Lower leg skin (tissue), 4 donors: ENCODE measurements at places on chromosomes 3 and 15. TPM values are rescaled to one million over a fixed set of nuclear protein-coding genes. Genes with fewer than 3 reads are reported as not detected.

Gene OSTN
- not detected for total RNA-seq

DNA sequence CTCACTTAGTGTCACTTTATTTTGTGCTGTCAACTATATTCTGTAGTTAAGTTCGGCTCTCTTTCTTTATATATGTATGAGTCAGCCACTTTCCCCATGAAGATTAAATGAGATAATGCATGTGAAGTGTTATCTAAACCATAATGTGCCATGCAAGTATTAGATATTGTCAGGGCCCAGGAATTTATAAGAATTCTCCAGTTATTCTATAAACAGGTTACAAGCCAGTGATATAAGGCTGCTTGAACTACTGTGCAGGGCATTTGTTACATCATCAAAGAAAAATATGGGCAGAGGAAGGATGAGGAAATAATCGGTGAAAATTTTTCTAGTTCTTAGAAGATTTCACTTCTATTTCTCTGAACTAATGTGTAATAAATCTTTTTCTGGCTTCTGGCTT, 1049.0 kb upstream of the NR2F2 start:
- DNase-seq = no peak

DNA sequence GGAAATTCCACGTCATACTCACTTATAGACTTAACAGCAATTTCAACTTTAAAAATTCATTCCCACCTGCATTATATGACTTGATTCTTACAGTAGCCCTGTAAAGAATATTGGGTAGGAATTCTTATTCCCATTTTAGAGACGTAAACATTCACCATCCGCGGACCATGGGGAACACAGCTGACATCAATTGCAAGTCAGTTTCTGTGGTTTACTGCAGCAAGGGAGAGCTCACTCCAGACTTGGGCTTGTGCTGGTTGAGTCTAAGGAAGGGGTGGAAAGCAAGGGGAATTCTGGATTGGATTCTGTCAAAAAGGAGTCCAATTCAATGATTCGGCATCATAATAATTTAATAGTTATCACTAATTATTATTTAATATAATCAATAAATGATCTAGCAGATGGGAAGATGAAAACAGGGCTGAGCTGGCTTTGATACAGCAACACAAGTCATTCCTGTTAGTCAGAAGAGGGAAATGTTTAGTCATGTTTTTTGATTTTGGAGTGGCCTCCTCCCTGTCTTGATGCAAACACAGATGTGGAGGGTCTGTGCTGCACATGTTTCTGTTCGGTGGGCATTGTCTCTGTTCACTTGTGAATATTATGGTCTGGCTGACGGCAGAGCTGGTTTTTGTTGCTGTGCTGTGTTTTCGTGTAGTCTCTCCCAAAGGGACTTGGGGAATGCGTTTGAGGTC, 9.7 kb downstream of the LIPC start:
- peak; percentile 79 for DNase-seq

GRCh38 chr3:50352781-50353180, 2.1 kb downstream of the CYB561D2 start:
- DNase-seq = no peak

- no peak for DNase-seq
These were observed 18.7 kb upstream of the PRR20G start for GRCh38 chr3:127306361-127307111.
